ENCODE measurements at places on chromosomes 16 and 17.

- no peak for DNase-seq
These were observed 3.1 kb downstream of the SLC5A2 start for GRCh38 chr16:31486045-31486444.

- no peak for DNase-seq
These were observed 28.1 kb upstream of the MED9 start for GRCh38 chr17:17448723-17449122.

- DNase-seq: no peak
These were observed 8.8 kb downstream of the NFATC3 start for GRCh38 chr16:68093816-68094613.

GRCh38 chr17:59492091-59492451, 73.3 kb upstream of the DHX40 start:
- DNase-seq: no peak

- no peak for DNase-seq
These were observed 6.1 kb upstream of the PRSS8 start for GRCh38 chr16:31141489-31142108.

DNA sequence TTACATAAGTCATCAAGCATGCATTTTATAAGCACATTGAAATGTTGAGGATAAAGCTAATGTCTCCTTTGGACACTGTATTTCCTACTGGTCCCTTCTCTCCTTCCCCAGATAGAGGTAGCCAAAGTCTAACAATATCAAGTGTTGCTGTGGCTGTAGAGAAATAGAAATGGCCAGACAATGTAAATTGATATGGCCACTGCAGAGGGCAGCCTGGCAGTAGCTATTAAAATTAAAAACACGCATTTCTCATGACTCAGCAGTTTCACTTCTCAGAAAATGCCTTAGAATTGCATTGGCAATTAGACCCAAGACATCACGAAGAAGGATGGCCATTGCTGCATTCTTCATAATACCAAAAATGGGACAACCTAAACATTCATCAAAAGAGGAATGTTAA, 46.8 kb upstream of the MRTFB start:
- DNase-seq: no peak

- DNase-seq: no peak
These were observed 76.3 kb downstream of the TANC2 start for GRCh38 chr17:63042256-63042812.

DNA sequence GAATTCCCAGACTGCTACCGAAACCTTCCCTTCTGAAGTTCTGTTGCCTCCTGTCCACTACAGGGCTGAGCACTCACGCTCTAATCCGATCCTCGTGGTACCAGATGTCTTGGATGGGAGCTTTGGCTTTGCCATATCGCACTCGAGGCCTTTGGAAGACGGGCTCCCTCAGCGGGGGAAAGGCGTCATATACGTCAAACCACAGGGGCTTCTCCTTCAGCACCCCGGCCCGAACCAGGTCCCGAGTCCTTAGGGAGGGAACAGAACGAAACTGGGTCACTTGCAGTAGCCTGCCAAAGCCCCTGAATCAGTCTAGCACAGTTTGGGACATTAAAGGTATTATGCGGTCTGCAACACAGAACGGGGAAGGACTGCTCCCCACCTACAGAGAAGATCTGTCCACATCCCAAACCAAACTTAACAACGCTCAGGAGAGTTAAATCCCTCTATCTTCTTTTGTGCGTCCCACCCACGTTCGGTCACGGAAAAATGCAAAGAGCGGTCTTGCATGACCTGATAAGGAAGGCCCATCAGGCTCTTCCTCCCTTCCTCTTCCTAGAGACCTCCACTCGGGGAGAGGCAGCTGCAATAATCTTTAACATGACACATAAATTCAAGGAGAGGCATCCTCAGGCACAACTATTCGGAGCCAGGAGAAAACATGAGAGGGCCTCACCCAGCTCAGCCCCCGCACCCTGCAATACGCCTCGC, 526 bp downstream of the MRPS23 start:
- no peak for DNase-seq

DNA sequence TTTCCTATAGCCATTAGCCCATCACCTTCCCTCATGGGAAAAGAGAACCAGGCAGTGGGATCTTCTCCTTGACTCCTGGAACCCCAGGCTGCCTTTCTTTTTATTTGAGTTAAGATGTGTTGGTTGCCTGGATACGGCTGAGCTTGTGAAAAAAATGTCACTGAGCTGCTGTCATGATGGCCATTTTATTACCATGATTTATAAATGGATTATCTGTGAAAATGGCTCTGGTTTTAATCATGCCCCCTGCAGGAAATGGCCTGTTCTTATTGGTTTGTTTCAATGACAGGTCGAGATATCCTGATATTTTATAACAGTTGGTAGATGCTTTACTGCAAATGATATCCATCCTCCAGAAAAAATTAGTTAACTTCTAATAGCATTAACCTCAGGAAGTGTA, 640.4 kb downstream of the CDH11 start:
- no peak for DNase-seq

- no peak for DNase-seq
These were observed 34.7 kb downstream of the SOCS3 start for GRCh38 chr17:78325076-78325687.

DNA sequence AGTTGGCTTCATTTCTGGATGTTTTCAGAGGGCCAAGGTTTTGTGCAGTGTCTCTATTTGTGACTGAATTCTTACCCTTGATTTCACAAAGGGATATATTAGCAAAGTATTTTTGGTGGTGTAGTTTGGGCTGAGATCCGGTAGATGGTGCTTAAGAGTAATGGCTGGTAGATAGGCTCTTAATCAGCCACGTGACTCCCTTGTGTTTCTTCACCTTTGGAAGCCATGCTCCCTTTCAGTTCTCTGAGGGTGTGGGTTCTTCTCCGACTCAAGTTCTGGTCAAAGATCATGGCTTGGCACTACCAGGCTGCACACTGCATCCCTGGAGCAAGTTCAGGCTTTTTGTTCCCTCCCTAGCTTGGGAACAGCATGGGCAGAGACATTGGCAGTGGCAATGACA, 887.3 kb downstream of the CDH8 start:
- no peak for DNase-seq

- no peak for DNase-seq
These were observed 50.0 kb downstream of the SOCS1 start for GRCh38 chr16:11205754-11206581.

GRCh38 chr16:23373436-23374219, 71.5 kb downstream of the SCNN1B start:
- DNase-seq: no peak

- DNase-seq: no peak
These were observed 70.9 kb upstream of the N4BP1 start for GRCh38 chr16:48680881-48681280.

DNA sequence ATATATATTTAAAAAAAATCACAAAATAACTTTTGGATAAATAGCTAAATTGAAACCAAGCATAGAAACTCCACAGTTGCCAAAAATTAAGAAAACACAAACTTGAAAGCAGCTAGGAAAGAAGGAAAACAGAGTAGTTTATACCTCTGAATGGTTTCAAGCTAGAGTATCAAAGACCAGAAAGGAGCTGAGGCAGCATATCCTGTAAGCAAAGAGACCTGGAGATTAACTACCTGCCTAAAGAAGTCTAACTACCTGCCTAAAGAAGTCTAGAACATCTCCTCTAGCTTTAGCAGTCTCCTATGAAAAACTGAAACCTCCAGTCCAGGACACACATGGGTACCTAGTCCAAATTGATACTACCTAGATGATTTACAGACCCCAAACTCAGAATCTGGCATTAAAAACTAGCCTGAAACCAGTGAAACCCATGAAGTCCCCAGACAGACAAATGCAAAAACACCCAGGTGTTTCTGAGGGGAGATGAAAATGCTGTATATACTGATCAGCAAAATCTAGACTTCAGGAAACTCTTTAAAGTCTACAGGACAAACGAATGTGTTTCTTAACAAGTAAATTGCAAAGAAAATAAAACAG, 17.6 kb downstream of the APPBP2 start:
- DNase-seq: no peak

- no peak for DNase-seq
These were observed 806 bp downstream of the RAD51C start for GRCh38 chr17:58693208-58693607.

DNA sequence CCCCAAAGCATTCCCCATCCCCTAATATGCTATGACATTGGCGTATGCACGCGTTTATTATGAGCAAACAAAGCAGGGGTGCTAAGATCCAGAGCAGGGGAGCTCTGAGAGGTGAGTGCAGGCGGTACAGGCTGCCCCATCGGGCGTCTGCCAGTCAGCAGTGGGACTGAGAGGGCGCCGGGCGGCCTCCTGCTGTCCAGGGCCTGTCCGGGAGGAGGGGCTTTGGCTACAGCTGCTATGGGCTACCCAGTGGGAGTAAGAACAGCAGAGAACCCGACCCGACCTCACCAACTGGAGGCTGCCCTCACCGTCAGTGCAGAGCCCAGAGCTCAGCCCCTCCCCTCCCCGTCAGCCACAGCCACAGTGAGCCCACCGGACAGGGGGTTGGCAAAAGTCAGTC, 18.5 kb upstream of the AATK start:
- DNase-seq: no peak

- no peak for DNase-seq
These were observed 53.8 kb downstream of the METTL16 start for GRCh38 chr17:2457913-2458312.

DNA sequence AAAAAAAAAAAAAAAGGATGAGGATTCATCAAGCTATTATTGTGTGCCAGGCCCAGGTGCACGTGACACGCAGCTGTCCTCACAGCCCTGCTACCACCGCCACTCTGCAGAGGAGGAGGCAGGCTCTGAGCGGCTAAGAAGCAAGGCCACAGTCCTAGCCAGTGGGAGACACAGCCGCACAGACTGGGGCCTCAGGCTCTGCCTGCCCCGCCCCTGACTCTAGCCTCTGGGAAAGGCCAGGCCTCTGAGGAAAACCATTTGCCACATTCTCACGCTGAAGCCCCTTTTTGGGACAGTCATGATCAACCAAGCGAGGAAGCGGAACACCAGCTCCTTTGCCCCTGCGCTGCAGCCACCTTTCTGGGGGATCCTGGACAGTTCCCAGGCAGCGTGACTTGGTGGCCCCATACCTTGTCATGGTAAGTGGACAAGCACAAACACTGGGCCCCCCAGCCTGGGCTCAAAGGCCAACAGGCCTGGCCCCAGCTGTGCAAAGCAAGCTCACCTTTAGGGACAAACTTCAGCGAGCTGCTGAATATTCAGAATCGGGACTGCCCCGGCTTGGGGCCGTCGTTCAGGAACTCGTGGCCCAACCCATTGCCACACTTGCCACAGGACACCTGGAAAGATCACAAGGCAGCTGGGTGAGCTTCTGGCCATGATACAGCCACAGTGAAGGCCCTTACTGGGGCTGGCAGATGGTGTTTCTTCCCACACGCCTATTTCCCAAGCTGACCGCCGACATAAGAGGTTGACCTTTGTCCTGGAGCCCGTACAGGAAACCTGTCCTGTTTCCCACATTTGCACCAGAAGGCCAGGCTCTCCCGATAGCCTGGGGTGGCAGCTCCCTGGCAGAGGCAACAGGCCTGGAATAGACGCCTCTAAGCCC, 2.5 kb downstream of the MSRB1 start:
- no peak for DNase-seq

- DNase-seq: no peak
These were observed 182.8 kb downstream of the SEC14L1 start for GRCh38 chr17:77323413-77324171.

DNA sequence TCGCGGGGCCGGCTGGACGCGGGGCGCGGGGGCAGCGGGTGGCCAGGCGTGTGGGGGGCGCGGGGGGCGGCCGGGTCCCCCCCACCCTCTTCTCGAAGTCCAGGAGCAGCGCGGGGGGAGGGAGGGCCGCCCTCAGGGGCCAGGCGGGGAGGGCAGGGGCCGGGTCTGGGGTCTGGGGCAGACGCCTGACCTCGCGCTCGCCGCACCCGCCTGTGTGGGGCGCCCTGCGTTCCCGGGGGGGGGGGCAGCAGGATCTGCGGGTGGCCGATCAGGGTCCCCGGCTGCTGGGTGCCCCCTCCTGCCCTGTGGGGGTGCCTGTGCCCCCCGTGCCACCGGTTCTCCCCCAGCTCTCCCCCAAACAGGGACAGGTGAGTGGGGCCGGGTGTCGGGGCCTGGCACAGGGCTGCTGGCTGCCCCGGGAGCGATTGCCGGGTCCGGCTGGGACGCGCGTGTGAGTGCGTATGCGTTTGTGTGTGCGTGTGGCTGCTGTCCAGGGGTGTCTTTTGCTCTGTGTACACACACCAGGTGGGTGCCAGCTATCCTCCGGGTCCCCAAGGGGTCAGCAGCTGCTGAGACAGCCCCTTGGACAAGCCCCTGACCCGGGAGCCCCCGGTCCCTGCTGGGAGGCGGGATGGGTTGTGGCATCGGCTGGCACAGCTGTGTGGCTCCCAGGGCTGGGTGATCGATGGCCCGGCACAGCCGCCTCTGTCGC, 663 bp downstream of the PRR35 start:
- no peak for DNase-seq

- DNase-seq: no peak
These were observed 13.2 kb upstream of the MAP2K6 start for GRCh38 chr17:69401251-69401650.

GRCh38 chr17:72379516-72379915, 258.7 kb downstream of the SOX9 start:
- DNase-seq: no peak

DNA sequence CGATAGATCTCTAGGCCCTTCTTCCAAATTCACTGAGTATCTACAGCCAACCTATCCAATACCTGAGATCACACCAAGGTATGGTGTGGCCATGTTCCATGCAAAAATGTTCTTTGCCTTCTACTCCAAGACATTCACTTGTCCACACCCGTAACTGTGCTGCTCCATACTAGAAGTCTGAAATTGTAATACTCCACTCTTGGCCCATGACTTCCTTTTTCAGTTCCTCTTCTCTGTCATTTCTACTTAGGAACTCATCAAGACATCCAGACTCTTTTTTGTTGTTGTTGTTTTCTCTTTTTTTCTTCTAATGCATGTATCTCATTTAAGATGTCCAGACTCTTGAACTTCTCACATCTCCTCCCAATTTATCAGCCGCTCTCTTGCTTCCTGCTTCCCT, 42.5 kb upstream of the KSR1 start:
- DNase-seq: no peak

DNA sequence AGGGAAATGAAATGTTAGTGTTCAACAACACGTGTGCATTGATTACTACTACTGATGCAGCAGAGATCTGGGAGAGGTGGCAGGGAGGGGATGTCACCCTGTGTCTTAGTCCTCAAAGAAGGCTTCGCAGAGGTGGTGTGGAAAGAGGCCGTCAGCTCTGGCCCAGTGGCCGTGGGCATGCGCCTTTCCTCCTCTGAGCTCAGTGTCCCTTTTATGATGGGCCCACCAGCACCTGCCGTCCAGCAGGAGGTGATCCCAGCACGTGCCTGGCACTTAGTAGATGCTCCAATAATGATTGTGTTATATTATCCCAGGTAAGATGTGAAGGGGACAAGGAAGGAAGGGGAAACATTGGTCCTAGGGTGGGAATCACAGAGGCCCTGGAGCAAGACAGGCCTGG, 106.2 kb downstream of the CLEC16A start:
- no peak for DNase-seq

DNA sequence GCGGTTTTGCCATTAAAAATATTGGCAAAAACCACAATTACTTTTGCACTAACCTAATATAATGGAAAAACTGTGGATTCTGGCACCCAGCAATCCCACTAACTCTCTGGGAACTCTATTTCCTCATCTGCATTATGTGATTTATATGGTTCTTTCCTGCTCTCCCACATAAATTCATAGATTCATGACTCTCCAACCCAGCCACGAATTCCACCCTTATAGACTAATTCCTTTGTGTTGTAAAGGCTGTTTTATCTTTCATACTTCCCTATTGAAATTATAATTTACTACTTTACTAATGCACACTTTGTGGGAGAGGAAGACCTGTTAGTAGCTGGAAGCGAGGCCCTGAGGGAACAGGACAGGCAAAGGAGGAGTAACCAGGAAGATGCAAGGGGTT, 88.4 kb upstream of the GNAO1 start:
- DNase-seq: no peak

Data from nucleus accumbens (tissue), 56 donors.